Fibroblast of gingiva (primary cell): ENCODE measurements at places on chromosomes 6 and 20.

DNA sequence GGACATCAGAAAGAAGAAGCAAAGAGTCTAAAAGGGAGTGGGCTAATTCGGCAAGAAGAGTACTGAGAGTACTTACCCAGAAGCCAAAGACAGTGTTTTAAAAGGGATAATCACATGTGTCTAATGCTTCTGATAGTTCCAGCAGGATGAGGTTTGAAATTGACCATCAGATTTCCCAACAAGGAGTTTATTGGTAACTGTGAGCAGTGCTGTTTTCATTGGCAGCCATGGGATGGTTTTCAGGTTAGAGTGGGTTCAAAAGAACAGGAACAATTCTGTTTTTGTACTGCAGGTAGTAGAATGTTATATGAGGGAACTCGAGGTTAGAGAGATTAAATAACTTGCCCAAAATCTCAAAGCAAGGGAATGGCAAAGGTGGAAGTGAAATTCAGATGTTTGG lies 8.5 kb downstream of the RNF217 start:
- no peak for DNase-seq

DNA sequence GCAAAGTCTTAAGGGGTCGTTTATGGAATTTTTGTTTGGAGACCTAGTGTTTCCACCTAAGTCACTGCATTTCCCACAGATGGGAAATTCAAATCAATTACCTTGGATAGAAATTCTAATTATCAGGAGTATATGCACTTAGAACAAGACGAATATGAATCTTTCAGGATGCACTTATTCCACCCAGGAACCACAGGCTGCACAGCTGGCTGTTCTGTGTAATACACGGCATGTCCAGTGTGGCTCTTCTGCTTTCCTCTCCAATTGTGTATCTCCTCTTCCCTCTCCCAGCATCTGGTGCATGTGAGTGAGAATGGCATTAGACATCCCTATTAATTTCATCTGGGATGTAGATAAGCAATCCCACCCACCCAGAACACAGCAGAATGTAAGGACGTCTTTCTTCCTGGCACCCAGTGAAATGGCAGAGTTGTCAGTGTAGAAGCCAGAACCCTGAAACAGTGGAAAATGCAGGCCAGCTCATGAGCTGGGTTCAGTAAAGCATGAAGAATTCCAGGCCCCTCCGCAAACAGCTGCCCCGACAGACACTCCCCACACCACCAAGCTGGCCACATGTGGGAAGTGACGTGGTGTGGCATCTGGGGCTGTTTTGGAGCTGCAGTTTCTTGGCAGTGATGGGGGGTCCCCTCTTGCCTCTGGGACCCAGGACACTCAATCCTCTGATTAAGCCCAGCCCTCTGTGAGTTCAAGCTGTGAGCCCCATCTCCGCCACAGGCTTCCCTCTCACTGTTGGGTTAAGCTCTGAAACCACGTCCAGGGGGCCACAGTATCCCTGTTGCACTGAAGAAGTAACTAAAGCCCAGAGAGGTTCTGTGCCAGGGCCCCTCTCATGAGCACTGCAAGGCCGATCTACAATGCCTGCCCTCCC lies 180.1 kb upstream of the CST7 start:
- DNase-seq = no peak

- DNase-seq = no peak
These were observed 20.4 kb downstream of the GCNT2 start for GRCh38 chr6:10541591-10541990.

- no peak for DNase-seq
These were observed 675.1 kb upstream of the MMS22L start for GRCh38 chr6:97958134-97958533.

DNA sequence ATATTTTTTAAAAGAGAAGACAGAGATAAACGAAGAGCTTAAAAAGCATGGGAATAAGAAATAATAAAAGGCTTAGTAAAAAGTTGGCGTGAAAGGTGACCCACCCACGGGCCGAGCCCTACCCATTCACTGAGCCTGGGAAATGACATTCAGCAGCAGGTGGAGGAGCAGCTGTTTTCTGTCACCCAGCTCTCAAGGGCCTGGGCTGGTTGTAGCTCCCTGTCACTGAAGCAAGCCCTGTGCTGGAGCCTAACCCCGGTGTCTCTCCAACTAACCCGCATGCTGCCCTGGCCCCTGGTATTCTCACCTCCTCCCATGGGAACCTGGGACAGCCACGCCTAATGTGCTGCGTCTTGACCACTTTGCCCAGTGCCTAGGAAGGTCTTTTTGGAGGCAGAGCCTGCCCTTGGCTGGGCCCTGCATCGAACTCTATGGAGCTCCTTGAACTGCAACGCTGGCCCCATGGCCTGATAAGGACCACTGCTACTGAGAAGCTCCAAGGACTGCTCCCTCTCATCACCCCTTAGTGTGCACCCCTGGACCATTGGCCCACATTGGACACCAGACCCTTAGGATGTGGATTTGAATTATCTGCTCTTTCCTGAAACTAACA lies 68.8 kb upstream of the IYD start:
- no peak for DNase-seq

GRCh38 chr6:26388014-26388413 lies 5.1 kb downstream of the BTN2A2 start:
- no peak for DNase-seq

DNA sequence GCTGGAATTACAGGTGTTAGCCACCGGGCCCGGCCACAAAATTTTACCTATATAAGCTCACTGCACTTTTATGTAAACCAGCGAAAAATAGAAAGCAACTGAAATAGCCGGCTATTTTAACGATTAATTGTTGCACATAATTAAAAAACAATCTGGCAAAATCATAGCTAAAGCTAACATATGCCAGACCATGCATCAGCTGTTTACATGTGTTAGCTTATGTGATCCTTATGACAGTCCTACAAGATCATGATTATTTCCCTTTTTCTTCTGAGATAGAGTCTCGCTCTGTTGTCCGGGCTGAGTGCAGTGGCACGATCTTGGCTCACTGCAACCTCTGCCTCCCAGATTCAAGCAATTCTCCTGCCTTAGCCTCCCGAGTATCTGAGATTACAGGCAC lies 157.0 kb downstream of the ZFP64 start:
- DNase-seq = no peak

DNA sequence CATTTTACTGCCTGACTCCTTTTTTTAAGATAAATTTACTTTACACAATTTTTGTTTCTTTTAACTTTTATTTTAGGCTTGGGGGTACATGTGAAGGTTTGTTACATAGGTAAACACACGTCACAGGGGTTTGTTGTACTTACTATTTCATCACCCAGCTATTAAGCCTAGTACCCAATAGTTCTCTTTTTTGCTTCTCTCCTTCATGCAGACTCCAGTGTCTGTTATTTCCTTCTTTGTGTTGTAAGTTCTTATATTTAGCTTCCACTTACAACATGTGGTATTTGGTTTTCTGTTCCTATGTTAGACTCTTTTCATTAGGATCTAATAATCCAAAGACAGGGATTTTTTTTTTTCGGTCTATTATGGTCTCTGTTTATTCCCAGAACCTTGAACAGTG lies 83.5 kb upstream of the CCN6 start:
- DNase-seq = no peak

- DNase-seq = peak; percentile 17
These were observed 9.9 kb upstream of the WFDC2 start for GRCh38 chr20:45459606-45460005.

GRCh38 chr6:41155132-41155805 lies 1.1 kb upstream of the TREML1 start:
- DNase-seq = no peak

DNA sequence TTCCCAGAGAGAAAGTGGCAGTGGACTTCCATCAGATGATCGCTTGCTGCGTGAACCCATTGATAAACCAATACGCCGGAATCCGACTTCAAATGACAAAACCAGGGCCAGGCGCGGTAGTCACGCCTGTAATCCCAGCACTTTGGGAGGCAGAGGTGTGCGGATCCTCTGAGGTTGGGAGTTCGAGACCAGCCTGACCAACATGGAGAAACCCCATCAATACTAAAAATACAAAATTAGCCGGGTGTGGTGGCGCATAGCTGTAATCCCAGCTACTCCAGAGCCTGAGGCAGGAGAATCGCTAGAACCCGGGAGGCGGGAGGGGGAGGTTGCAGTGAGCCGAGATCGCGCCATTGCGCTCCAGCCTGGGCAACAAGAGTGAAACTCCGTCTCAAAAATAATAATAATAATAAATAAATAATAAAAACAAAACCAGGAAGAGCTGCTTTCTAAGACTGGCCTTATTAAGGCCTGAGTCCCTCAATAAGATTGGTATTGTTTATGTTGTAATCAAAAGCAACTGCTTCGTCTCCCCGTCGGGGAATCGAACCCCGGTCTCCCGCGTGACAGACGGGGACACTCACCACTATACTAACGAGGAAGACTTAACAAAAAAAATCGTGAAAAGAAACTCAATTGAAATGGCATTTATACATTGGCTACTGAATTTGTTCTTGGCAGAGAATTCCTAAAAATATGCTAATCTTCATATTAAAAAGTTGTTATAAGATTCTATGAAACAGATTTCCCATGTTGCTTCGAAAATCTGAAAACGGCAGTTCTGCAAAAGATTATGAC lies 110.2 kb upstream of the ZNF184 start:
- DNase-seq = peak; percentile 68

DNA sequence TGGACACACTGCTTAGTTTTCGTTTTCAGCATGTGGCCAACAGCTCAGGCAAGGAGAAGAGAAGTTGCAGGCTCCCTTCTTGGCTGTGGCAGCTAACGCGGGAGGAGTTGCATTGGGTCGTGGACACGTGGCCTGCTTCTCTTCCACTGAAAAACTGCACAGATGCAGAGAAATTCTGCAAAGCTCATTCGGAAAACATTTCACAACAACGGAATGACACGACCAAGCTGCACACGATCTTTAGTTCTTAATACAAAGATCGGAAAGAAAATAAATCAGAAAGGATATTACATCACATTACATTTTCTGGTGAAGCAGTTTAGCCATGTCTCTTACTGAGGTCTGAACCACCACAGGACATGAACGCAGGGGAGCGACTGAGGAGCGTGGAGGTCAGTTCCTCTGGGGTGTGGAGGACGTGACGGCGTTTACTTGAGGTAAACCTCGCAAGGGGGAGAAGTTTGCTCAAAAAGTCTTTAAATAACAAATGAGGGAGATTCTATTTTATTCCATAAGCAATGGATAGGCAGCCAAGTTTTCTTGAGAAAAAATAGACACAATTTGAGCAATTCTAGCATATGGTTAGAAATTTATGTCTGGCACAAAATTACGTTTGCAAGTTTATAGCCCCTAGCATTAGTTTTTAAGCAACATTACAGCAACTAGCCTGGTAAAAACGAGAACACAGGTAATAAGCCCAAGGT lies 178.3 kb downstream of the THBS2 start:
- DNase-seq = peak; percentile 87

- no peak for DNase-seq
These were observed 88.2 kb upstream of the NAA20 start for GRCh38 chr20:19929012-19929360.

DNA sequence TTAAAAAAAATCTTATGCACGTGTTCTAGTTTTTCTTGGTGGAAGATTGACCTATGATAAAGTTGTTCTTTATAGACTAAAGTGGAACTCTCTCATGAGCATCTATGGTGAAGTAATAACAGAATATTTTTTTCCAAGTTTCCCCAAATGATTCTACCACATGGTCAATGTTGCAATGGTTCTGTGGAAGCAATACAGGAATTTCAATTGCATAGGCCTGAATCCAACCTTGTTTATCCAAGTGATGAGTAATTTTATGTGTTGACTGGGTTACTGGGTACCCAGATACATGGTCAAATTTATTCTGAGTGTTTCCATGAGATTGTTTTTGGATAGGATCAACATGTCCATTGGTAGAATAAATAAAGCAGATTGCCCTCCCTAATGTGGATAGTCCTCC lies 581.5 kb downstream of the MMUT start:
- DNase-seq = peak; percentile 27

DNA sequence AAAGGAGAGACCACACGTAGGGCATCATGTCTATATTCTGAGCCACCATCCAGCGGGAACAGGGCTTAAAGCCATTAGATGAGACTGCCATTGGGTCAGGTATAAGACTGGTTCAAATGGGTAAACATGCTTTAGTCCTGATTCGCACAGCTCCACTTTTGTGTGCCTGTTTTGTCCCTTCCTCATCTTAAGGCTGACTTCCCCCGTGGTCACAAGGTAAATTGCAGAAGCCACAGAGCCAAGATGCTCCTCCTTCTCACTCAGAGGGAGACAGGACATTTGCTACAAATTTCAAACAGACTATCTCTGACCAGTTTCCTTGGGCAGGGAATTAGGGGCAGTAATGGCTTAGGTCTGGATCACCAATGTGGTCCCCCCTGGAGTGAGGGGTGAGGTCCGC lies 11.4 kb upstream of the IFNGR1 start:
- no peak for DNase-seq

DNA sequence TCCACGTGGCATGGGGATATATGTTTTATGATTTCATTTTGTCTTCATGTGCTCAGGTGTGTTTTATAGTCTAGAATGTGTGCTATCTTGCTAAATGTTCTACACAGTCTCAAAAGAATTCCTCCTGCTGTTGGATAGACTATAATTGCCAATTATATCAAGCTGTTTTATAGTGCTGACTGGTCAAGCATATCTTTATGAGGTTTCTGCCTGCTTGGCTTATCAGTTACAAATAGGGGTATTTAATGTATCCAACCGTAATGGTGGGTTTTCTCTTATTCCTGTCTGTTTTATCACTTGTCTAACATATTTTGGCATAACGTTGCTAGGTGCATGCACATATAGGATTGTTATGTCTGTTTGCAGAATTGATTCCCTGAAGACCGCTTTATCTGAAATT lies 201.3 kb downstream of the EYS start:
- DNase-seq = no peak

DNA sequence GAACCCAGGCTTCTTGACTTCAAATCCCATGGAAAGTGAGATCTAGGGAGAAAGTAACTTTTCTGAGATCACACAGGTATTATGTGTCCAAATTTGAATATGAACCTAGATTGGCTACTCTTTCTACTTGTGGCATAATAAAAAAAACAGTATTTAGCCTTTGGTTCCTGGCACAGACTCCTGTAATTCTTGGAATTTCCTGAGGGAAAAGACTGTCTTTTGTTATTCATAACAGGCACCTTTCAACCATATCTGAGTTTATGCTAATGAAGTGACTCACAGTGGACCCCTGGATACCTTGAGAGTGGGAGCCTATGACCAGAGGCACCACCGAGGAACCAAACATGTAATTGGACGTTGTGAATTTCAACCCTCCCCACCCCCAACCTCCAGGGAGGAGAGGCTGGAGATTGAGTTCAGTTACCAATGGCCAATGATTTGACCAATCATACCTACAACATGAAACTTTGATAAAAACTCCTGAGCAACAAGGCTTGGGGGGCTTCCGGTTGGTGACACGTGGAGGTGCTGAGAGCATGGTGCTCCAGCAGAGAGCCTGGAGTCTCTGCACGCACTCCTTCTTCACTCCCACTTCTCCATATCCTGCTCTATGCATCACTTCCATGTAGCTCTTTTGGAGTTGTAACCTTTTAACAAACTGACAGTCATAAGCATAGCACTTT lies 48.8 kb downstream of the LAMA4 start:
- peak; percentile 26 for DNase-seq

GRCh38 chr6:117174835-117175360 lies 90.5 kb upstream of the VGLL2 start:
- DNase-seq = no peak

- DNase-seq = no peak
These were observed 2.6 kb upstream of the VGLL2 start for GRCh38 chr6:117262799-117263198.
